ENCODE measurements at places on chromosomes 6 and 20.

- no peak for DNase-seq
Measured at GRCh38 chr6:148513145-148514071, 170.8 kb downstream of the SASH1 start.

DNA sequence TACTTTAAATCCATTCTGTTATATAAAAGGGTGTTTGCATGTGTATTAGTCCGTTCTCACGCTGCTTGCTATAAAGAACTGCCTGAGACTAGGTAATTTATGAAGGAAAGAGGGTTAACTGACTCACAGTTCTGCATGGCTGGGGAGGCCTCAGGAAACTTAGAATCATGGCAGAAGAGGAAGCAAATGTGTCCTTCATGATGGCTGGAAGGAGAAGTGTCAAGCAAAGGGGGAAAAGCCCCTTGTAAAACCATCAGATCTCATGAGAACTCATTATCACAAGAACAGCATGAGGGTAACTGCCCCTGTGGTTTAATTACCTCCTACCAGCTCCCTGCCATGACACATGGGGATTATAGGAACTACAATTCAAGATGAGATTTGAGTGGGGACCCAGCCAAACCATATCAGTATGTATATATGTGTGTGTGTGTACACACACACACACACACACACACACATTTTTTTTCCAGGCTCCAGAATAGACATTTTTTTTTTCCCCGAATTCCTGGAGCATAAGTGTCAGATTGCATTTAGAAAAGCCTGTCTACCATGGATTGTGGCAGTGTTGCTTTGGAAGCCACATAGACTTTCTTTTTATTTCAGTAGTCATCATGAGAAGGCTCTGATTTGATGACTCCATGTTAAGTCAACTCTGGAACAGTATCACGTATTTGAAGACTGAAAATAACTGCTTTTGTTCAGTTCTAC, 31.5 kb downstream of the KDM1B start:
- DNase-seq: no peak

- DNase-seq: no peak
Measured at GRCh38 chr6:90500458-90500857, 86.4 kb downstream of the MAP3K7 start.

- DNase-seq: no peak
Measured at GRCh38 chr20:58514321-58515232, 622 bp downstream of the APCDD1L start.

DNA sequence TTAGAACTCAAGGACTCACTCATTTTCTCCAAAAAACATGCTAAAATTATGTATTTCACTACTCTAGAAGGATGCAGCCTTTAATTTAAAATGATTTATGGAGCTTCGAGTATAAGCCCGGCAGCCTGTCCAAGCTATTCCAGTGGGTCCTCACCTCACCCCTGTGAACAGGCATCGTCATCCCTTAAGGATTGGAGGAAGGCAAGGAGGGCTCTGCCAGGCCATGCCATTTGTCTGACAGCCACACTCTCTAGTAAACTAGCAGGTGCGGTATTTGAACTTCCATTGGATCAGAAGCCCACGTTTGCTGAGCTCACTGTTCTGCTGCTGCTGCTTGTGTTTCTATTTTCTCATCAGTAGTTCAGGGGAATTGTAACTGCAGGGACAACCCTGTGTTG, 39.8 kb upstream of the NAA20 start:
- no peak for DNase-seq

DNA sequence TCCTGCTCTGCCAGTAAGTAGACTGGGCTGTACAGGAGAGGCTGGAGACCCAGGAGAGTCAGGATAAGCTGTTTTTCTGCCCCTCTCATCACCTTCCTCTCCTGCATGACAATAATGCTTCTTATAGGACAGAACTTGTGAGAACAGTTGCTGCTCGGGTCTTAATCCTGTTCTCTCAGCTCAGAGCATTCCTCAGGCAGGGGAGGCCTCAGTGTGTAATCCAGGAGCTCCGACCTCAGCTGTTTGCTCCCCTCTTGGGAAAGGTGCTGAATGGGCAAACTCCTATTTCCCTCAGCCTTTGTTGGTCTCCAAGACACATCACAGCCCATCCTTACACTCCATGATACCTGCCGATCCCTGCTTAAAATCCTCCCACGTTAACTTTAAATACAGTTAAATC, 134.9 kb upstream of the LRFN2 start:
- DNase-seq: no peak

GRCh38 chr6:157316871-157317814, 6.2 kb downstream of the TMEM242 start:
- DNase-seq: no peak

DNA sequence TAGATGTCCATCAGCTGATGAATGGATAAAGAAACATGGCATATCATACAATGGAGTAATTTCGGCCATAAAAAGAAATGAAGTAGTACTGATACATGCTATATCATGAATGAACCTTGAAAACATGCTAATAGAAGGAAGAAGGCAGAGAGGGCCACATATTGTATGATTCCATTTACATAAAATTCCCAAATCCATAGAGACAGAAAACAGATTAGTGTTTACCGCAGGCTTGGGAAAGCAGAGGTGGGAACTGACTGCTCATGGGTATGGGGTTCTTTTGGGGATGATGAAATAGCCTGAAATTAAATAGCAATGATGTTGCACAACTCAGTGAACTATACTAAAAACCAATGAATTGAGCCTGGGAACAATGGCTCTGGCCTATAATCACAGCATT, 58.3 kb downstream of the SERAC1 start:
- no peak for DNase-seq

GRCh38 chr6:163188746-163189145, 225.8 kb upstream of the QKI start:
- no peak for DNase-seq

DNA sequence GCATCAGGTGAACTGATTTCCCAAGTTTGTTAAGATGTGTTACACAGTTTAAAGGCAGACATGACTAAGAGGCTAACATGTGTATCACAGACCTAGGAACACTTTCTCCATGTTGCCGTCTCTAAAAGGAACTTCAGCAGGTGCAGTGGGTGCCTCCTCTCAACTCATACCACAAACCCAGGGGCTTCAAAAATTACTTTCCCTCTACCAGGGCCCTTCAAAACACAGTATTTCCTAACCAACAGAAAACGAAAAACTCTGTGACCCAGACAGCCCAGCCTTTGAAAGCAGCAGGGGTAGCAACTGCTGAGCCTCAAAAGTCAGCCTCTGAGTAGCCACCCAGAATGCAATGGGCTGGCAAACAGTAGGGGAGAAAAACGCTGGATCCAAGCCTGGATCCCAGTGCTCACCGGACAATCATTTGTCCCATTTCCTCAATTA, 28.5 kb downstream of the B4GALT5 start:
- no peak for DNase-seq

DNA sequence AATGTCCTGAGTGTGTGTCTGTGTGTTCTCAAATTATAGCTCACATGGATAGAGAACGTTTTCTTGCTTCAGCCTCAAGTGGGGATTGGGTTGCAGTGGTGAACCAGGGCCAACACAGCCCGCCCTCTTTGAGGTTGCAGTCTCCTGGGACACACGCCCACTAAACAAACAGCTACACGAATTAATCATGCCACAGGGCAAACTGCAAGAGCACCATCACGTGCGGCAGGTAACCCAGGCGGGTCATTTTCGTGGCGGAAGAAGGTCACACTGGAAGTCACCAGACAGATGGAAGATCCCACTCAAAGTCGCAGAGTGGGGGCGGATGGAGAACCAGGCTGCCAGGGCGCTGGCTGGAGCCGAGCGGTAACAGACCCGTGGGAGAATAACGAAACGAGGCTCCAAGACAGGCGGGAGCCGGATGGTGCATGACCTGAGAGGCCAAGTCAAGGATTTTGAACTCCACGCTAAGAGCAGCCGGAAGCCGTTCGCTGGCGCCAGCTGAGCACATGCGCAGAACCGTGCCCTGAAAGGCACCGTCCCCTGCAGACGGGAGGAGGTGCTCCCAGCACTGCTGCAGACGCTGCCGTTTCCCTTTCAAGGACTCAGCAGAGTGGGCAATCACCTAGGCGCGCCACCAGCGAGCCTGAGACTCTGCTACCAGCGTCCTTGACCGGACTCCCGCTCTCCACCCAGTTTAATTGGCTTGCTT, 10.7 kb downstream of the DLL1 start:
- peak; percentile 39 for DNase-seq

- DNase-seq: no peak
Measured at GRCh38 chr20:60365882-60366281, 407.7 kb downstream of the CDH26 start.

DNA sequence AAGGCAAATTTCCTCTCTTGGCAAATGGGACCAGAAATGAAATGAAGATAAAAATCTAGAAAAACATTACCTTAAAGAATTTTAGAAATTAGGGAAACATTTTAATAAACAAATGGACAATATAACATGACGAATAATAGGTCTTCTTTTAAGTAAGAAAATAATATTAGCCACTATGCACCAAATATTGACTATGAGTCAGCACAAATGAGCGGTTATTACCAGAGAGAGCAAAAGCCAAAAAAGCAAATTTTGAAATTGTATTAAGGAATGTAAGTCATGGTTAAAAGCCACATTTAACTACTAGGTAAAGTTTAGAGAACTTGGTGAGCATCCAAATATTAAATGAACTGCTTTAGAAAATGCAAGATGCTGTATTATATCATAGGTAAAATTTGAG, 376.6 kb upstream of the JAG1 start:
- DNase-seq: no peak

DNA sequence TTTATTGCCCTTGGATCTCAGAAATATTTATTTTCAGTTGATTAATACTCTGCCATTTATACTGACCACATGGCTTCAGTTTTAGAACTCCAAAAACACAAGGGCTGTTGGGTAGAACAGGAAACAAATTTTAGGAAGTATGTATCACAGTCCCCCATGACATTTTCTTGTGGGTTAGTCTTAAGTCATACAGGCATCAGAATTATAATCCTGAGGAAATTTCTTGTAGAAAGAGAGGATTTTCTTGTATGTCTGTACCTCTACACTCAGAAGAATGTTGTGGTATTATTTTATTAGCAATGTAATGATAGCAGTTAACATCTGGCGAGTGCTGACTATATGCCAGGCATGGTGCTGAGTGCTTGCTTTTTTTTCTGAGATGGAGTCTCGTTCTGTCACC, 302.9 kb downstream of the CLIC5 start:
- no peak for DNase-seq

GRCh38 chr20:56860413-56860812, 231.3 kb downstream of the TFAP2C start:
- DNase-seq: no peak

DNA sequence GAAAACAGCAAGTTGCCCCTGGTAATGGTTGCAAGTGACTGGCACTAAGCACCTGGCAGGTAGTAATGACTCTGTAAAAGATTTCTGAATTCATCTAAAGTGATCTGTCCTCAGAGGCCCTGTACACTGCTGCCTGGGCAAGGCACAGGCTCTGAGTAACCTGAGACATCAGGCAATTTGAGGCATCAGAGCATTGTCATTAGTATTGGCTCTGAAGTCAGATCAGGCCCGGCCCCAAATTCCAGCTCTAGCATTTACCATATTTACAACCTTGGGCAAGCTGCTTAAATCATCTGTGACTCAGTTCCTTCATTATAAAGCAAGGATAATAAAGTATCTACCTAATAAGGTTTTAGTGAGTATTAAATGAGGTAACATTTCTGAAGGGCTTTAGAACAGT, 17.3 kb upstream of the TENT5A start:
- no peak for DNase-seq

DNA sequence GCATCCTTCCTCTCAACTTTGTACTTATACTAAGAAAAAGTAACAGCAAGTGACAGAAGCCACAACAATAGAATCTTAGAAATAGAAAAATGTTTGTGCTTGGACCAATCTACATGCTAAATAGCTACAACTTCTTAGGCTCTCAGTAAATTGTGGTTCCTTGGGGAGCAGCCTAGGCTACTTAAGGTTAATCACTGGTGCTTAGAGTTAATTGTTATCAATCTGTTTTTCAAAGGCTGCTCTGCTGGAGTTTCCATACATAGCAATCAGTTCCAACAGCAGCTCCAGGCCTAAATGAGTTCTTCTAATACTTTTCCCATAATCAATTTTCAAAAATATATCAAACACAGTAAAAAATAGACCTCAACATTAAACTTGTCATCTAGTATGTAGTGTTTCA, 571.4 kb downstream of the EPHA7 start:
- no peak for DNase-seq

DNA sequence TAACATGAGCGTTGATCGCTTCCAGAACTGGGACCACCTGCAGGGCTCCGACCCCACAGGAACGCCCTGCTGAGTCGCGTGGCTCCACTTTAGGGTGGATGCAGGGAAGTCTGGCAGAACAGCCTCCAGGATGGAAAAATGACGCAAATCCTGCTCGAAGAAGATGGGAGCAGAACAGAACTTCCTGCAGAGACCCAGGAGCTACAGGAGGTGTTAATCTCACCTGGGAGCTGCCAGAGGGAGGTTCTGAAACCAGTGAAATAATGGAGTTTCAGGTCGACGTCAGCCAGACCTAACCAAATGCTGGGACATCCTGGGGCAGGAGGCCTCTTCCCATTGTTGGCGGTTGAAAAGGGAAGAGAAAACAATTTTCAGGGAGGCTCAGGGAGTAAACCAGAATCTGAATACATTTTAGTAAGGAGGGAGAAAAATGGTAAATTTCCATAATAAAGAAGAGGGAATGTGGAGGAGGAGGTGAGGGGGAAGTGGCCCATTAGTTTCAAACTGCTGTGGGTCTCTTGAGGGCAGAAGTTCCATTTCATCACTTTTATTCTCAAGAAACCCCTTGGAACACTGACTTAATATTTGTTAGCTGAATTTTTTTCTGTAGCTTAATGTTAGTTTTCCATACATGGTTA, 558.4 kb upstream of the CDH4 start:
- no peak for DNase-seq

DNA sequence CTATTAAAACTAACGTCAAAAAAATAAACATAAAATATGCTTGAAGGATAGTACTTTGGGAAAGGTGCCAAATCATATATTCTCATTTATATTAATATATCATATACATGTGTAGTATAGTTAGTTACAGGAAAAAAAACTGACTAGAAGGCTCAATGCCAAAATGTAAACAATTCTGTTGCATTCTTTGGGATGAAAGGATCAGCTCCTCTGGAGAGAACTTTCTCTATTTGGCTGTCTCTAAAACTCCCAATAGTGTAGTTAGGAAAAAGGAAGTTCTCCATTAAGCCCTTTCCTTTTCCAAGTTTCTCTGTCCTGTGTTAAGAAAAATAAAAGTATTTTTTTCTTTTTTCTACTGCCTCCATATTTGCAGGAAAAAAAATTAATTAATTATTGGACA, 86.5 kb upstream of the BTN3A2 start:
- DNase-seq: no peak

DNA sequence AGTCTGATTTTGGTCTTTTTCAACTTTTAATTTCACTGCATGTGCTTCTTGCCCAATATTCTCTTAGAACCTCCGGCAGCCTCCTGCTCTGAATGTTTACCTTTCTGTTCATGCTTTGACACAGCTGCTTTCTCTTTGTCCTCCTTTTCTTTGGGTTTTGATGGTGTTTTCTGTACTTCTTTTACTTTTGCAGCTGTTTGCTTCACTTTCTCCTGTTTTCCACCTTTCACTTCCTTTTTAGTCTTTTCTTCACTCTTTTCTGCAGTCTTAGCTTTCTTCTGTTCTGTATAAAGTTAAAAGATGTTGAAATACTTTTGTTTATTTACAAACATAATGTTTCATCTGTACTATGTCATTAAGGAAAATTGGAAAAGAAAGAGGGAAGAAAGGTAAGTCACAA, 133.1 kb downstream of the TRDN start:
- no peak for DNase-seq

Data from CD4-positive, alpha-beta T cell (primary cell).